ENCODE measurements at places on chromosomes 1 and 21.

DNA sequence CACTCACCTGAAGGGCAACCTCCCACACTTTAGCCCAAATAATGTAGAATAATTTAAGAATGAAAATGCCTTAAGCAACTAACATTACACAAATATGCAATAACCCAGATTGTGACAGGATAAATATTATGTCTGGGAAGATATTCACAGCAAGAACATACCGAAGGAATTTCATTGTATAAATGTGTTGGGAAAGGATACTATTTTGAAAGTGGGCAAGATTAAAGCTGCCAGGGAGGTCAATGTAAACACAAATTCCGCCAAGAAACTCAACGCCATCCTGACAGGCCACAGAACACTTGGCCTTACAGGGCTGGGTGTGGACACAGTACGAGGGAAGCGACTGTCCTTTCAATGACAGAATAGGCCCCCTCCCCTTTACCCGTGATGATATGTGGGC, 173.3 kb downstream of the RUNX1 start:
- DNase-seq, result no peak

DNA sequence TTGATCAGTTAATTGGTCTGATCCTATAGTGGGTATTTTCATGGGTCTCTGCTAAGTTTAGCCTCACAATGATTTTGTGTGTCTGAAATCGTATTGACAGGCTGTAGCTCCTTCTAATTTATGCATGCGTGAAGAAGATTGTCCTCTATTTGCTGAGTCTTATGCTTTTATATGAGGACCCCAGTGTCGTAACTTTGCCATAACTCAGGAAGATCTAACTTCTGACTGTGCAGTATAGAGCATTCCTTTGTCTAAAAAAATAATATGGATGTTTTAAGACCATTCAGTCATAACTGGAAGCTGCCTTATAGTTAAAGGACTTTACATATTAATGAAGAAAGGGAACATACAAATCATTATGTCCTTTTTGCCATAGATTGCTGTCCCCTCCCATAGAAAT, 73.3 kb downstream of the CAMTA1 start:
- DNase-seq, result no peak

DNA sequence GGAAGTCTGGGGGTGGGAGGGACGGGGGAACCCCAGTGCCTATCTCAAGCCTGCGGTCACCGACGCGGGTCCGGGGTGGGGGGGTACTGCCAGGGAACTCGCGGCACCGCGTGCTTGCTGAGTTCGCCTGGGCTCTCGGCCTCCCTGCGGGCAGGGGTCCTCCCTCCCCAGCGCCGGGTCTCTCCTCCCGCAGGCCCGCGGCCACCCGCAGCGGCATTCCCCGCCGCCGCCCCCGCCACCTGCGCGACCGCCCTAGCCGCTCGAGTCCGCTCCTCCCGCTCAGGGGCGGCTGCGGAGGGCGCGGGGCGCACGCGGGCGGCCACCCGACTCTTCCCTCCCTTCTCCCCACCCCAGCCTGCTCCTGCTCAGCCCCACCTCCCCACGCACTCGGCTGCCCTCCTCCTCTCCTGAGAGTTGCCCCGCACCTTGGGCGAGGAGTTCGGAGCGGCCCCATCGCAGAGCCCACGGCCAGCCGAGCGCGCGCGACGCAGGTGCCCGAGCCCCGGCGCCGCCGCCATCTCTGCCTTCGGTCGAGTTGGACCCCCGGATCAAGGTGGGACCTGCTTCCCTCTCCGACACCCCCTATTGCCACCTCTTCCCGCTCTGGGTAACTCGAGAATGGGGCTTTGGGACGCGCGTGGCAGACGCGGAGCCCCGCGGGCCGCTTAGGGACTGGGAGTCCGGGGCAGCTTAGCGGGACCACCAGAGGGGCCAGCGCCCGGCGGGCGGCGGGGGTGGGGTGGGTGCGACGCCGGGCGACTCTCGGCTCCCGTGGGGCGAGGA, 105.0 kb downstream of the LEPR start:
- no peak for DNase-seq

GRCh38 chr1:11558871-11559590, 80.1 kb downstream of the DISP3 start:
- DNase-seq, result no peak

- DNase-seq, result no peak
Measured at GRCh38 chr1:53944469-53945182, 873 bp downstream of the IFT25 start.

DNA sequence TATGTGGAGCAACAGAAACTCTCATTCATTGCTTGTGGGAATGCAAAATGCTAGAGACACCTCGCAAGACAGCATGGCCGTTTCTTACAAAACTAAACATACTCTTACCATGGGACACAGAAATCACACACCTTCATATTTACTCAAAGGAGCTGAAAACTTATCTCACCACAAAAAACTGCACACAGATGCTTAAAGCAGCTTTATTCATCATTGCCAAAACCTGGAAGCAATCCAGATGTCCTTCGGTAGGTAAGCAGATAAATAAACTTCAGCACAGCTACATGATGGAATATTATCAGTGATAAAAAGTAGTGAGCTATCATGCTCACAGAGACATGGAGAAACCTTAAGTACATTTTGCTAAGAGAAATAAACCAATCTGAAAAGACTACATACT, 124.3 kb downstream of the RERE start:
- no peak for DNase-seq

- no peak for DNase-seq
Measured at GRCh38 chr1:241443561-241443960, 76.0 kb downstream of the FH start.
